ENCODE measurements at places on chromosomes 5 and 9.

DNA sequence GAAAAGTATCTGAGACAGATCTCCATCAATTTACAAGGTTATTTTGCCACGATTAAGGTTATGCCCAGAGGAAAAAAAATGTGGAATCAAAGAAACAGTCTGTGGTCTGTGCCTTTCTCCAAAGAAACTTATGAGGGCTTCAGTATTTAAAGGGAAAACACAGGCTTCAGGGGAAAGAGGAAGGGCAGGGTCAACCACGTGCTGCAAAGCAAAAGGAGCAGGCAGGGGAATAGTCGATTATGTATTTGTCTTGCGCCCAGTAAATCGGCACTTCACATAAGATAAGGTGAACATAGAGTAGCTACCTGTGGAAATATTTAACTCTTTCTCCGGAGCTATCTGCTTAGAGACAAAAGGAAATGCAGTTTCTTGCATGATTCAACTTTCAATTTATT lies 343.7 kb downstream of the RAB3C start:
- DNase-seq: no peak

DNA sequence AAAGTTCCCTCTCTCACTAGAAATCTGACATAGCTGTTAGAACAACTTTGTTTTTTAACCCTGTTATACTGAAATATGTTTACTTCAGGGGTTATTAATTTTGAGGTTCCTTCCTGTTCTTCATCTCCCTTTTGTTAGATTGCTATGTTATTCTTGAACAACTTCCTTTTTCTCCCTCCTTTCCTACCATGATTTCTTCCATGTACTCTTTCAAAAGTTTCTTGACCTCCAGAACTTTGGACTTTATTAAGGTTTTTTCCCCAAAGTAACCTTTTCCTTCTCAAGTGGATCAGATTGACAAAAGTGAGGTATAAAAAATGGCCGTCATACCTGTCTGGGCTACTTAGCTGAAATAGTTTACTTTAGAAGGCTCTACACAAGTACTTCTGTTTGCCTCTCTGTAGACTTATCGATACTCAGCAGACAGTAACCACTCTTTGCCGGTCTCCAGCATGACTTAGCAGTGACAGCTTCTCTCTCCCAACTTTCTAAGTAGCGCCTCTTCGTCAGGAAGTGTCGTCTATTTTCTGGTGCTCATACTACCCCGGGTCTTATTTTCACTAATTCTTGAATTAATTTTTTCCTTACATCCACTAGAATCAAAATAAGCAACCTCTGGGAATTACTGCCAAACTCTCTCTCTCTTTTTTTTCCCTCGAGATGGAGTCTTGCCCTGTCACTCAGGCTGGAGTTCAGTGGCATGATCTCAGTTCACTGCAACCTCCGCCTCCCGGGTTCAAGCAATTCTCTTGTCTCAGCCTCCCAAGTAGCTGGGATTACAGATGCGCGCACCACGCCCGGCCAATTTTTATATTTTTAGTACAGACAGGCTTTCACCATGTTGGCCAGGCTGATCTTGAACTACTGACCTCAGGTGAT lies 19.7 kb downstream of the NFIL3 start:
- DNase-seq: no peak

- DNase-seq: no peak
These were observed 337.6 kb upstream of the IRX1 start for GRCh38 chr5:3258050-3258449.

- DNase-seq: no peak
These were observed 2.6 kb upstream of the GAPVD1 start for GRCh38 chr9:125258832-125259534.

DNA sequence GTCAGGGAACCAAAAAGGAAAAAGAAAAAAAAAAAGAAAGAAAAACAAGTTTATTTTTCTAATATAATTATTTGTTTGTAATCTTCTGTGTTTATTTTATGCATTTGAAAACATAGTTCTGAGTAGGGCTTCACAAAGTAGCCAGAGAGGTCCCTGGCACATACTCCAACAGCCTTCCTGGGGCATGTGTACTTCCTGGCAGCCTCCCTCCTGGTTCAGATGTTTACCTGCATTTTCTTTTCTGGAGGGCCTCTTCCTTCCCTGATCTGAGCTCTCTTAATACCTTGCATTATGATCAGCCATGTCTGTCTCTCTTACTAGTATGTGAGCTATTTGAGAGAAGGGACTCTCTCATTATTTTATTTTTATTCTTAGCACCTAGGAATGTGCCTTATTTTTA lies 361.8 kb downstream of the KDM4C start:
- DNase-seq: no peak

DNA sequence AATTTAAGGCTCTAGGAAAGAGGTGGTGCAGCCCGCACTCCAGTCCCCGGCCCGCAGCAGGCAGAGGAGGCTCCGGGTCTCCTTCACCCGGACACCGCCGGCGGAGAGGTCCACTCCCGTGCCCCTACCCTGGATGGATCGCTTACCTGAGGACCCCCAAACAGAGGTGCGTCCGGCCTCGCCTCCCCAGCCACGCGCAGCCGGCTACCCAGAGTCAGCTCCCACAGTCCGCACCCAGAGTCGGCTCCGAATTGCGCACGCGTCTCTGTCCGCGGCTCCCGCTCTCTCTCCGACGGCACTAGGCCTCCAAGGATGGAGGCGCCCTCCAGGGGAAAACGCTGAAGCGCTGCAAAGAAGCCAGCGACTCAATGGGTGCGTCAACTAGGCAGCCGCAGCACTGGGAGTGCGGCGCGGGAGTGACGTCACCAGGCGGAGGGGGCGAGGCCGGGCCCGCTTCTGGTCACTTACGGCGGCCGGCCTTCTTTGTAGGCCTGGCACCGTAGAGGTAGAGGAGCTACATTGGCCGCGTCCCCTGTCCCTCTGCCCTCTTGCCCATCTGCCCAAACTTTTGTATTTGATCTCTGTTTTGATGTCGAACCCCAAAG lies at the start of gene ELP1:
Gene ELP1 (minus strand): TSS at position 407 of the 605 bp plus-strand sequence. CDS start 2,978 bp downstream, outside the sequence.
- DNase-seq: peak; percentile 94

GRCh38 chr9:134867917-134868750 lies 12.5 kb upstream of the FCN2 start:
- no peak for DNase-seq

GRCh38 chr9:89484475-89485404 lies 13.2 kb downstream of the SEMA4D start:
- DNase-seq: no peak

DNA sequence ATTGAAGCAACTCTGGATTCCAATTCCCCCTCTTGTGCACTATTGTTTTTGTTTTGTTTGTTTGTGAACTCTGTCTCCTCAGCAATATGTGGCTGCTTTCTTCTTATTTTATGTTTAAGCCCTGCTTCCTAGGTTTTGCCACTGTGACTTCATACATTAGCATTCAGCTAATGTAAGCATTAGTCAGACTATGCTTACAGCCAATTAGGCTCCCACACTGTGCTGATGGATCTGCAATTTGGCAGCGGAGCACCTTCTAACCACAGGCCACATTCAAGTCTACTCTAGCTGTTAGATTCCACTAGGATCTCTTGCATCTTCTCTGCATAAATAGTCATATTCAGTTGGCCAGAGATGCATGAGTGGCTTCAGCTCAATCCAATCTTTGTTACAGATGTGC lies 9.6 kb upstream of the BICD2 start:
- DNase-seq: peak; percentile 94

- peak; percentile 53 for DNase-seq
These were observed 19.4 kb downstream of the GBGT1 start for GRCh38 chr9:133144142-133144903.

DNA sequence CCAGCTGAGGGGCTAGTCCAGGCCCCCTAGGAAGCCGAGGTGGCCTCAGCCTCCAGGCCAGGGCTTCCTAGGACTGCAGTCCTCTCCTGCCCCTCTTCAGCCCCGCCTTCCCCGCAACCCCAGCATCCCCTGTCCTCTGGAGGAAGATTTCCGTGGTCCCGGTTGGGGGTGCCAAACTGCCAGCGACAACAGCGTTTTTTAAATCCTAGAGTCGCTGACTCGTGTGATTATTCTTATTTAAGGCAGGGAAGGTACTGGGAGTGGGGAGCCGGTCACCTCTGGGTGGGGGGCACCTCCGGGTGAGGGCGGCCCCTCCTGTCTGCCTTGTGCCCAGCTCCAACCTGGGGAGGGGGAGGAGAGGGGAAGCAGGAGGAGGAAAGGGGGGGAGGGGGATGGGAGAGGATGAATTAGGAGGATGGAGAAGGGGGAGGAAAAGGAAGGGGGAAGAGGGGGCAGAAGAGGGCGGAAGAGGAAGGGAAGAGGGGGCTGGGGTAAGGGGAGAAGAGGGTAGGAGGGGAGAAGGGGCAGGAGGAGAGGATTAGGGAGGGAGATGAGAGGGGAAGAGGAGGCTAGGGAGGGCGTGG lies 173.1 kb upstream of the IER5L start:
- no peak for DNase-seq

DNA sequence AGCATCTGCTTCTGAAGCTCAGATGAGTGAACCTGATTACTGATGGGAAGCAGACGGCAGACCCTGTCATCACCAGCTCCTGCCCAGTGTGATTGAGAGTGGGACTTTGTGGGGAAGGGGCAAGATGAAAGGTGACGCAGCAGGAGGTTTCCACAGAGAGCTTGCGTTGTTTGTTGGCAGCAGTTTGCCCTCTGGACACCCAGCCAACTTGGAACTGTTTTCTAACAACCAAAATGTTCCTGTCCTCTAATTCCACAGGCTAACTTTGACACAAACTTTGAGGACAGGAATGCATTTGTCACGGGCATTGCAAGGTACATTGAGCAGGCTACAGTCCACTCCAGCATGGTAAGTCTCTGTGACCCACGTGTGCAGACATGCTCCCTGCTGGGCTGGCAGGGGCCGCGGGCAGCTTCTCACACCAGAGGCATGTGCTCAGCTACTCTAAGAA lies 20.9 kb downstream of the CYFIP2 start:
- no peak for DNase-seq

DNA sequence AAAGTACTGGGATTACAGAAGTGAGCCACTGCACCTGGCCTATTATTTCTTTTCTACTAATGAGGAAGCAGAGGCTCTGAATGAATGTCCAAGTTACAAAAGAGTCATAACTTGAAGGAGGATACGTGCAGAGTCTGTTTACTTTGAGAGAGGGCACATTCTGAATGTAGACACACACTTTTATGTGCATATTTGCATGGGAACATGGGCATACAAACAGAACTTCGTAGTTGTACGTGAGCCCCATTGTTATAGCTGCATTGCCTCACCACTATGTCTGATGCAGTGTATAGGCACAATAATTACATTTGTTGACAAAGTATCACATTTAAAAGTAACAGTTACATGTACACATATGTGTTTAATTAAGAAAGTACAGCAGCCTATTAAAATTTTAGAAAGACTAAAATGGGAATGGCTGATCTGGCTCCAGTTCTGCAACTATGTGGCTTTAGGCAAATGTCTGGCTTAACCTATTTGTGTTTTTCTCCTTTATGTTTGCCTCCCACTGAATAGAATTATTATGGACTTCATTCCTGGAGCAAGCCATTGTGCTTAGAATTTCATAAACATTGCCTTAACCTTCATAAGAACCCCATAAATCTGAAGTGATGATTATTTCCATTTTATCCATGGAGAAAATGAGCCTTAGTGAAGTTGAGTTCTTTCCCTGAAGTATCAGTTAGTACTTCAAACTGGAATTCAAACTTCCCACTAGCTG lies 3.0 kb upstream of the DPYSL3 start:
- no peak for DNase-seq

DNA sequence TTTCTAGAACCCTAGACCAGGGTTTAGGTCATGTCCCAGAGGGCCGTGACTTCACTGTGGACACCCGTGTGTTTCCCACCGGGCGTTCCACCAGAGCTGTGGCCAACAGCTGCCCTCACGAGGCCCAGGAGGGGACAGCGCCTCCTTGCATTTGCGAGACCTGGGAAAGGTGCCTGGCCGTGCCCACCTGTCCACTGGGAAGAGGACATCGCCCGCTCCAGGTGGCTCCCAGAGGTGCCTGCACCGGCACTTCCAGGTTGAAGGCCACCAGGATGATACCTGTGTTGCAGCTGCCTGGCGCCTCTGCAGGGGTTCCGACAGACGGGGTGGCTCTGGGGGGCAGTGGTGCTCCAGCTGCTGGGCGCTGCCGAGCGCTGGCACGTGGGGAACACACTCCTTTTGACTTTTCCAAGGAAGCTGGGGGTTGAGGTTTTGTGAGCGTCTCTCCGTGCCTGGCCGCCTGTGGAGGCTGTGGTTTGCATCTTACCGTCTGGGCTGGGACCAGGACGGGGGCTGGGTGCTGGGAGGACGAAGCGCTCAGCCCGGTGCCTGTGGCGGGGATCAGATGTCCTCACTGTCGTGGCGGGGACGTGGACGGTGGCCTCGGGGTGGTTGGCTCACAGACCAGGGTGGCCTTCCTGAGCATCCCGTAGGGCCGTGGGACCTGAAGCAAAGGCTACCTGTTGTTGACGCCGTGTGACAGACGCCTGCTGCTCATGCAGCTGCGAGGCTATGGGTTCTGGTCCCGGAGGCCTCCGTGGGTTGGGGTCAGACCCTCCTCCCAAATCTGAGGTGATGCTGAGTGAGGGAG lies 19.2 kb downstream of the NKD2 start:
- DNase-seq: no peak

GRCh38 chr9:135902655-135903357 lies 4.5 kb downstream of the CAMSAP1 start:
- no peak for DNase-seq

- no peak for DNase-seq
These were observed 44.8 kb downstream of the GHR start for GRCh38 chr5:42467981-42468524.

DNA sequence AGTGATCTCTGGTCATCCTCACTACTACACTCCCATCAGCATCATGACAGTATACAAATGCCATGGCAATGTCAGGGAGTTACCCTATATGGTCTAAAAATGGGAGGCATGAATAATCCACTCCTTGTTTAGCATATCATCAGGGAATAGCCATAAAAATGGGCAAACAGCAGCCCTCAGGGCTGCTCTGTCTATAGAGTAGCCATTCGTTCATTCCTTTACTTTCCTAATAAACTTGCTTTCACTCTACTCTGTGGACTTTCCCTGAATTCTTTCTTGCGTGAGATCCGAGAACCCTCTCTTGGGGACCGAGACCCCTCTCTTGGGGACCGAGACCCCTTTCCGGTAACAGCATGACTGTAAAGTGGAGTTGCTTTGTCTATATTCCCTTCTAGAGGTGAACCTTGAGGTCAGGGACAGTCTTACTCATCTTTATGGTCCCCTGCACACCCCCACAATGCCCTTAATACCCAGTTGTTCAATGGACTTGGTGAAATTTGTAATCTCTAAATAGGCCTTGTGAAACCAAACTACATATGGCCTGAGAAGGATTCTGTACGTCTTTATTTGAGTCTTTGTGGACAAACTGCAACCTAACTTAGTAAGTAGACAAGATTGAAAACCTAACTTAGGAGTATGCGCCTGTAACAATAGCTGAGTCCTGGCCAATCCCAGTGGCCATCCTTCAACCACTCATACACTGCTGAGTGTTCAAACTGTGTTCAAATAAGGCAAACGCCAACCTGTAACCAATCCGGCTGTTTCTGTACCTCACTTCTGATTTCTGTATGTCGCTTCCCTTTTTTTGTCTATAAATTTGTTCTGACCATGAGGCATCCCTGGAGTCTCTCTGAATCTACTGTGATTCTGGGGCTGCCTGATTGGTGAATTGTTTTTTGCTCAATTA lies 32.3 kb upstream of the UBTD2 start:
- DNase-seq: no peak

- DNase-seq: no peak
These were observed 1.6 kb downstream of the ECM2 start for GRCh38 chr9:92534204-92534603.

GRCh38 chr5:112870966-112871365 lies 9.9 kb downstream of the SRP19 start:
- DNase-seq: no peak

GRCh38 chr5:165173651-165174050 lies 1668.2 kb downstream of the MAT2B start:
- no peak for DNase-seq

- no peak for DNase-seq
These were observed 381.2 kb downstream of the KIF4B start for GRCh38 chr5:155394727-155395126.
